ENCODE measurements at places on chromosomes 2 and 18.

GRCh38 chr2:197073701-197074433 lies 147.4 kb upstream of the PGAP1 start:
- DNase-seq, result no peak

DNA sequence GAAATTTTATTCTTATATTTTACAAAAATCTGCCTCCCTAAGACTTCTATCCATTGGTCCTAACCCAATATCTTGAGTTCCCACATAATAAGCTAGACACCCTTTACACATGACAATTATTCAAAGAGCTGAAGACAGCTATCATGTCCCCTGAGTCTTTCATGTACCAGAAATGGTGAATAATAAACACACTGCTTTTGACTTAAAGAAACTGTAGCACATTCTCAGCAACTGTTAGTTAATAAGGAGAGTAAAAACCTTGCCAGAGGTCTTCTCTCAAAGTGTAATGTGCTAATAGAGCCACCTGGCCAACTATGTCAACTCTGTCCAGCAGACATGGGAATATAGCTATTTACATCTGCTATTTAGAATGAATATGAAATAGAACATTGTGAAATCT lies 109.7 kb upstream of the ARL5A start:
- no peak for DNase-seq

- no peak for DNase-seq
Observed at GRCh38 chr2:207317378-207317984, 151.7 kb upstream of the KLF7 start.

- DNase-seq, result no peak
Observed at GRCh38 chr2:101688261-101688660, 9.2 kb upstream of the MAP4K4 start.

GRCh38 chr2:128317181-128317898 lies 1.3 kb downstream of the HS6ST1 start:
- DNase-seq, result no peak

DNA sequence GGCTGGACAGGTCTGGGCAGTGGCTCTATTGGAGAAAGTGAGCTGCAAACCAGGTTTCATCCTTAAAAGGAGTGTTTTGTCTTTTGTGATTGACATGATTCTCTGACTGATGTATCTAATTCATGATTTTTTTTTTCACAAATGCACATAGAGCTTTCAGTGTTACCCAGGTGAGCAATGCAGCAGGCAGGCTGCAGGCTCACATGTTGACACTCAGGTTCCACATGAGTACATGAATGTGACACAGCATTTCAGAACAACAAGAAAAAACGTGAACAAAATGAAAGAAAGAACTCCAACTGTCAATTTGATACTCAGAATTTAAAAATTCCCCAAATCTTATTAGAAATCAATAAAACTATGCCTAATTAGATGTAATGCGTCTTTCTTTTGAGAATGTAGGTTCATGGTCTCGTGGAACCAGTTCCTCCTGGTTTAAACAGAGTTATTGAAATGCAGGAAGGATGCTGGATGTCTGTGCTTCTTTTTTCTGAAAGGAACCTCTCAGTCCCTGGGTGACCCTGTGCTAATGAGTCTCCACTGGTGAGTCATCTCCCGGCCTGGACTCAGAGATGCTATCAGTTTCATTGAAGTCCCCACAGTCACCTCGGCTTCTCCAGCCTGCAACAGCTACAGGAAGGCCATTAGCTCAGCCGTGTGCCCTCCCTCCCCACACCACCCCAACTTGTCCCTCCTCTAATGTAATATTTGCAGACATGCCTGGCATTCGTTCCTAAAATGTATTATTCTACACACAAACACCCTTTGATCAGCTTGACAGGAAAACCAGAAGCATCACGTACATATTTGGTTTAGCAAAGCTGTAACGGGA lies 430.4 kb downstream of the LPIN1 start:
- DNase-seq, result no peak

GRCh38 chr2:28398101-28398834 lies 5.6 kb downstream of the FOSL2 start:
- no peak for DNase-seq

GRCh38 chr2:157898591-157898996 lies 22.5 kb upstream of the ACVR1 start:
- DNase-seq, result no peak

DNA sequence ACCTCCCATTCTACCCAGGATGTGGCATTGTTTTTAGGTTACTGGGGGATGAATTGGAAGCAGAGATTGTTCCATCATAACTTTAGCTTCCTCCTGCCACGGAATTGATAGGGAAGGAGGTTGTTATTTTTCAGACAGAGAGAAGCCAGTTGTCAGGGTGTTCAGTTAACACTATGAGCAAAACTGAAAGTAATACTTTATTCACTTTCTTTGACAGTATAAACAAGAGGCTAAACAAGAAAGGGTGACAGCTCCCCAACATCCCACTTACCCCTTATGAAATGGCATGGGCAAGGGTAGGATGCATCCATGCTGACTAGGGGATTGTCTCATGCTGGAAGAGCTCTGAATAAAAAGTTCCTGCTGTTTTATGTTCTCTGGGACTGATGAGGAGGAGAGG lies 36.4 kb upstream of the GAREM1 start:
- DNase-seq, result no peak

- DNase-seq, result peak; percentile 95
Observed at GRCh38 chr2:170313347-170313991, 135.5 kb downstream of the MYO3B start.

- peak; percentile 96 for DNase-seq
Observed at GRCh38 chr2:174125090-174125489, 123.2 kb downstream of the OLA1 start.

DNA sequence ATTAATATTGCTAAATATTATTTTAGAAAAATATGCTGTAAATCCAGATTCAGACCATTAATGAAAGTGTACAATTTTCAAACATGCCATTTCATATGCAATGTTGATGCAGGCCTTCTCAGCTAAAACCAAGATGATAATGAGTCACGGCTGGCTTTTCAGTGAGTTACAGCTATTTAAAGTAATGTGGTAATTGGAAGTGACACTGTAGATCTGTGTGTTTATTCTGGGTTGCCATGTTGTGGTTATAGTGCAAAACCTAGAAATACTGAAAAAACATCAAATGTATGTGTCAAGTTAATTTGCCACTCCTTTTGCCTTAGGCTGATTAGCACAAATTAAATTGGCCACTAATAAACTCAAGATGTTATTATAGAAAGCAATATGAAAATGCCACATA lies 506.6 kb downstream of the ERBB4 start:
- no peak for DNase-seq

GRCh38 chr18:42363446-42364441 lies 408.7 kb downstream of the PIK3C3 start:
- no peak for DNase-seq

- DNase-seq, result no peak
Observed at GRCh38 chr18:67433971-67434370, 82.5 kb downstream of the DSEL start.

- no peak for DNase-seq
Observed at GRCh38 chr2:174350018-174350417, 15.3 kb downstream of the SP9 start.

DNA sequence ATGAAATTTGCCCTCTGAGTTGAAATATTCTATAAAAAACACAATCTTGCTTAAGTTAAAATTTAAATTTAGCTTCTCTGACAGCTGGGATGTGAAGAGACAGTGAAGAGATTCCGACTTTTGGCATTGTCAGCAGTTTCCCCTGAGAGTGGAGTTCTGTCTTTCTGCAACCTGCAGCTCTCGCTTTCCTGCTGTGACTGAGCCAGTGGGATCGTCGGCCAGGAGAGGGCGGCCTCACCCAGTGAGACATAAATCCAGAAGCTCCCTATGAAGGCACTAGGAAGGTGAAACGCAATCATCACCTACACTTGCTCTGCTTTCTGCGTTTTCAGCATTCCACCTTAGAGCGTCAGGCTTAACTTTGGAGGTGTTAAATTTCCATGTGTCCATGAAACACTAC lies 75.4 kb upstream of the HNMT start:
- DNase-seq, result no peak

DNA sequence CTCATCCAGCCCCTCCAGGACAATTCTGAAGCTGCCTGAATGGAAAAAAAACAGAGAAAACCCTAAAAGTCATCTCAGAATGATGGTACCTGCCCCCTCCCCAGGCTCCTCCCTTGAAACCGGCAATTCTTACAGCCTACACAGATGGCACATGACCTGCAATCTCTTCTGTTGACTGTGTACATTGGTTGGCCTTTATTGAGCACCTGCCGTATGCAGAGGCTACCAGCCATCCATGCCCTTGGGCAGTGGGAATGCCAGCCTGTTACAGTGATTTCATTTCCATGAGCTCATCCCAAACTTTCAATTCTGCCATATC lies 57.1 kb downstream of the EMX1 start:
- no peak for DNase-seq

DNA sequence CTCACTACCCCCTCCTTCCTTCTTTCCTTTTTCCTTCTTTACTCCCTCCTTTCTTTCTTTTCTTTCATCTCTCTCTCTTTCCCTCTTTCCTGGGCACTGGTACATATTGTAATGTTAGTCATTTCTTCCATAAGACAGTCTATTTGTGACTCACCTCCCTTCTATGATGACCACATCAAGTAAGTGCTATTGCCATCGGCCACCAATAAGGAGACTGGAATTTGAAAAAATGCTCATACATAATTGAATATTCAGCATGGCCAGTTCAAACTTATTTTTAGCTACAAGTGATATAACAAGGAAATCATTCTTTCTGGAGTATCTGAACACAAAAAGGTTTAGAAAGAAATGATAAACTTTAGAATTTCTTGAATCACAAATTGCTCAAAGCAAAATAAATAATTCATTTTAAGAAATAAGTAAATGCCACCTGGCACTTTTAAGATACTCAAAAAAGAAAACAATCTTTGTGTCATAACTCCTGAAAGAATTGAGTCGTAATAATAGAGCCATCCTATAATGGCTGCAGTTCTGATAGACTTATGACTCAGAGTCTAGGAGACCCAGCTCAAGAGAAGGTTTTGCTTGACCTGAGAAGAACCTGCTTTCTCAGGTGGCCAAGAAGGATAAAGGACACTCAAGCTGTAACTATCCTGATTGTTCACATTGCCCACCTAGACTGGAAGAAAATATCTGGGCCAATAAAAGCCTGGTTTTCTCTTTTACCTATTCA lies 51.6 kb upstream of the CCBE1 start:
- no peak for DNase-seq

GRCh38 chr2:47870641-47871540 lies 35.4 kb downstream of the FBXO11 start:
- no peak for DNase-seq

DNA sequence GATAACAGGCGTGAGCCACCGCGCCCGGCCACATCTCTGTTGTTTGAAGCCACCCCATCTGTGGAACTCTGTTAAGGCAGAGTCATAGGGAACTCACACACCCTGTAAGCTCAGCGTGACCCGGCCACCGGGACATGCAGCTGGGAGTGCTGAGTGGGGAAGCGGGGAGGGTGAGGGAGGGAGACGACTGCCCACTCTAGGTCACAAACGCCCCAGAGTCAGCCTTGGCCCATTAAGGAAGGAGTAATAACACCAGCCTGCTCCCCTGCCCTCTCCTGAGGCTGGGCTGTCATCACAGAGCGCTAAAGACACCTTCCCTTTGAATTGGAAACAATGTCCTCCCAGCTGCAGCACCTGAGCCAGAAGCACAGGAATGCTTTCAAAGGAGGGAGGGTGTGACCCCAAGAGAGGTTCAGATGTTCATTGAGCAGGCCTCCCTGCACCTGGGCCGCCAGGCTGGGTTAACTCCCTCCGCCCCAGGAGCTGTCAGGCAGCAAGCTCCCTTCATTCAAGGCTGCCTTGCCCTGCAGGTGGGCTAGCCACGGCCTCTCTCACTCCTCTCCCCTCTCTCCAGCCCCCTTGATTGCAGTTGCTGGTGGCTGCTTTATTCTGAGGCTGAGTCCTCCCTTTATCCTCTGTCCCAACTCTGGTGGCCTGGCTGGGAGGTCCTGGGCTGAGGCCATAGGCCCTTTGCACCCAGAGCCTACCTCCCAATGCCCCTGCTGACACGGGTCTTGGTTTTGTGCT lies 77.2 kb upstream of the HPCAL1 start:
- no peak for DNase-seq

DNA sequence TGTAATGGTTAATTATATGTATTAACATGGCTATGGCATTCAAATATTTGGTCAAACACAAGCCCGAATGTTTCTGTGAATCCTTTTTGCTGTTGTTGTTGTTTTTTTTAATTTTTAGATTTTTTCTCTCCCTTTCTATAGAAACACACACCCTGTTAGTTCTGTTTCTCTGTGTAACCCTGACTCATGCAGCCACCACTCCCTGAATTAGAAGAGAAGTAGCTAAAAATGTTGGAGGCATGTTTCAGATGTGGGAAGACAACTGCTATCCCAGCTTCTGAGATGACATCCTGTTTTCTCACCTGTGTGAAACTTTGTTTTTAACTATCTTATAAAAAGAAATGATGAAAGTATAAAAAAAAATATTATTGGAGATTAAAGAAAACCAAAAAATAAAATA lies 219.6 kb upstream of the RGPD4 start:
- DNase-seq, result no peak

GRCh38 chr2:141767691-141768090 lies 363.1 kb downstream of the LRP1B start:
- DNase-seq, result no peak

DNA sequence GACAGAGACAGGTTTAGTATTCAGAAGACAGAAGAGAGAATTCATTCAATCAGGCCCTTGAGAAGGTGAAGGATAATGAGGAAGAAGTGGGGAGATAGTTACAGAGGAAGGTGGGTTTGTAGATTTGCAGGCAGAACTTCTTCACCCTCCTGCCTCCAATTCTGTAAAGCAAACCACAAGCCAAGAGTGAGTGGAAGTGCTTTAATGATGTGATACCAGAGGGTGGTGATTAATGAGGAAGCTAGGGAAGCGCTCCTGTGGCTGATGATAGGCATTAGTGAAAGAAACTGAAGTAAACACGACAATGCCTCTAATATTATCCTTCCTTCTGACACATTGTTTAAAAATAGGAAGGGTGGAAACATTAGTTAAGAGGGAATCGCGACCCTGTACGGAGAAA lies 78.2 kb downstream of the CAPN13 start:
- DNase-seq, result no peak

- no peak for DNase-seq
Observed at GRCh38 chr2:120750488-120751210, 15.0 kb downstream of the GLI2 start.

- no peak for DNase-seq
Observed at GRCh38 chr2:234027641-234028040, 22.9 kb upstream of the SPP2 start.

DNA sequence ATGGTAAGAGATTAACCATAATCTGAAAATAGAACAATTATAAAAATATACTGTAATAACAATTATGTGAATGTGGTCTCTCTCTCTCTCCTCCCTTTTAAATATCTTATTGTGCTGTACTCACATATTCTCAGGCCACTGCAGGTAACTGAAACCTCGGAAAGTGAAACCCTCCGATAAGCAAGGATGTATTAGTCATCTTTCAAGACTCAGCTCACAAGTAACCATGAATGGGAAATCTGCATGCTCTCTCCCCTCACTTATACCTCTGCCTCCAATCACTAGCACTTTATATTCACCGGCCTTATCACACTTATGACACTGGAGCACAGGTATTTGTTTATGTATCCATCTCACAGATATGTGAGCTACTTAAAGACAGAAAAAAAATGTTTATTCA lies 139.7 kb downstream of the LRP2 start:
- DNase-seq, result no peak
